ENCODE measurements at places on chromosomes 5 and 9.

- DNase-seq: no peak
Observed at GRCh38 chr5:135230251-135230925, 168.6 kb downstream of the MACROH2A1 start.

GRCh38 chr5:152349683-152350526, 55.2 kb downstream of the NMUR2 start:
- DNase-seq: peak; percentile 81

DNA sequence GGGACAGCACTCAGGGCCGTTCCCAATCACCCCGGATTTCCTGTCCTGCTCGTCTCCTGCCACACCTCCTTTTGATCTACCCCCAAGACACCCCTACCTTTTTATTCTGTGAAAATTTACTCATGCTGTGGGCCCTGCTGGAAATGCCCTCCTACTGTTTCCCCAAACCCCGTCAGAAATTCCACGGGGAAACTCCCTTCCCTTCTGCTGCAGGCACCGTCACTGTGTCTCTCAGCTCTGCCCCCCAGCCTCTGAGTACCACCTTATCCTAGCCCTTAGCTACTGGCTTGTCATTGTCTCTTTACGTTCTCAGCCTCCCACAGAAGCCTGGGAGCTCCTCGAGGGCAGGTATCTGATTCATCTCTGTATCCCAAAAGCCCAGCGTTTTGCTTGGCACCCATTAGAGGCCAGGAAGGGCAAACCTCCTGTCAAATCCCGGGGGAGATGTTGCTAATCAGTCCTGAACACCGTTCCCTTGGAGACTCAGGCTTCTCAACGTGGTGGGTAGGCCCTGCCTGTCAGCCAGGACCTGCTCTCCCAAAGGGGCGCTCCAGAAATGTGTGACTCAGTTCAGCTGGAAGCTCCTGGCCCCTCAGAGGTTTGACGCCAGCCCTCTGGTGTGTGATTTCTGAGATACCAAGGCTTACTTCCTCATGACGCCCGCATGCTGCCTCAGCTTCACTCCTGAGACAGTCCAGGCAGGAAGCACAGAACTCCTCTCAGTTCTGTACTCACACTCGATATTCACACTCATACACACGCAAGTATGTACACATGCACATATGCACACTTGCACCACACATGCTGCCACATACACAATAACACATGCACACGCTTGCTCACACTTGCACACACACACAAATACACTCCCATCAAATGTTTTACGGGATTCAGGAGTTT, 50.7 kb upstream of the GRHPR start:
- no peak for DNase-seq

DNA sequence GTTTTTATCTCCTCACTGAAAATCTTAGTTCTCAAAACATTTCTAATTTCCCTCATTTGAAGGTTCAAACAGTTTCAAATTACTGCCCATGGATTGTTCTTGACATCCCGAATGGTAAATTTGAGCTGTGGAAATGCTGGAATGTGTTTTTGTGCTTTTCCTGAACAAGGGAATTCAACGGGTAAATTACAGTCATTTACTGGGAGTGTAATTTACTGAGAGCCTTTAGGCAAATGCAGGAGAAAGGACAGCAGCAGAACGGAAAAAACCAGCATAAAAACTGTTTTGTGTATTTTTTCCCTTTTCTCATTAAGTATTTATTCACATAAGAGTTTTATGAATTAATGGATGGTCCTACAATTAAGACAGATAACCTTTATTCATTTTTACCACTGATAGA, 139.2 kb downstream of the PBX3 start:
- no peak for DNase-seq

DNA sequence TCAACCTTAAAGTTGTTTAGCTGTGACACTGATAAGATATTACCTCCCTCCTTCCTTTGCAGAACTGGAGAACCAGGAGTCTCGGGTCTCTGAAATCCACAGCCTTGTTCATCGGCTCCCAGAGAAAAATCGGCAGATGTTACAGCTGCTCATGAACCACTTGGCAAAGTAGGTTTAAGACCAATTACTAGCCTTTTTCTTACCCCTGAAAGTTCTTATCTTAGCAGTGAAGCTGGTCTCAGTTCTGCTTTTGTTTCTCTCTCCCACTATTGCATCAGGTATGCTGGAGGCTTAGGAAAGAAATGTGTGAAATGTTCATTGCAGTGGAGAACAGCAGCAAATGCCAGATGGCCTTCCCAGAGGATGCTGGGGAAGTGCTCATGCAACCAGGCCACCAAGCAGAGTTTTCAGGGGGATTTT, 287.4 kb downstream of the ARHGAP26 start:
- DNase-seq: no peak

All from NCI-H774 (cell line).